ENCODE measurements at places on chromosomes 6 and 20. TPM values are rescaled to one million over a fixed set of nuclear protein-coding genes. Genes with fewer than 3 reads are reported as not detected.

Gene SPATA25
- total RNA-seq = not detected

Gene FARS2
- 13.5 TPM for total RNA-seq

Gene ZNF322
- 20.6 TPM for total RNA-seq

Gene NT5E
- total RNA-seq = 25.2 TPM

Gene GSTA1
- total RNA-seq = not detected

Gene SPDEF
- total RNA-seq = not detected

Gene TREML1
- total RNA-seq = not detected

Gene ROMO1
- 220 TPM for total RNA-seq

Gene NKX2-4
- total RNA-seq = not detected

Gene PGC
- not detected for total RNA-seq

Gene TUBB2A
- total RNA-seq = 74.6 TPM

Gene CEP250
- total RNA-seq = 26.0 TPM

Gene HLA-DMB
- total RNA-seq = 8.3 TPM

Gene BPIFB1
- total RNA-seq = 128 TPM

Gene TAP2
- total RNA-seq = 16.0 TPM

Gene SALL4
- not detected for total RNA-seq

Gene TCF19
- 5.9 TPM for total RNA-seq

Gene RRP36
- 62.5 TPM for total RNA-seq

Gene MACROD2
- total RNA-seq = 10.7 TPM

Gene MCHR2
- total RNA-seq = not detected

Gene OXT
- not detected for total RNA-seq

Gene CD109
- total RNA-seq = 13.7 TPM

Gene GSTA2
- total RNA-seq = not detected

Gene VGLL2
- not detected for total RNA-seq

Gene FAM162B
- total RNA-seq = 11.6 TPM

Gene SYCP2
- 3.0 TPM for total RNA-seq

Gene RBBP8NL
- total RNA-seq = not detected

Gene TXLNB
- total RNA-seq = 0.67 TPM

Gene TBXT
- total RNA-seq = not detected
